ENCODE measurements at places on chromosomes 2 and 18.

DNA sequence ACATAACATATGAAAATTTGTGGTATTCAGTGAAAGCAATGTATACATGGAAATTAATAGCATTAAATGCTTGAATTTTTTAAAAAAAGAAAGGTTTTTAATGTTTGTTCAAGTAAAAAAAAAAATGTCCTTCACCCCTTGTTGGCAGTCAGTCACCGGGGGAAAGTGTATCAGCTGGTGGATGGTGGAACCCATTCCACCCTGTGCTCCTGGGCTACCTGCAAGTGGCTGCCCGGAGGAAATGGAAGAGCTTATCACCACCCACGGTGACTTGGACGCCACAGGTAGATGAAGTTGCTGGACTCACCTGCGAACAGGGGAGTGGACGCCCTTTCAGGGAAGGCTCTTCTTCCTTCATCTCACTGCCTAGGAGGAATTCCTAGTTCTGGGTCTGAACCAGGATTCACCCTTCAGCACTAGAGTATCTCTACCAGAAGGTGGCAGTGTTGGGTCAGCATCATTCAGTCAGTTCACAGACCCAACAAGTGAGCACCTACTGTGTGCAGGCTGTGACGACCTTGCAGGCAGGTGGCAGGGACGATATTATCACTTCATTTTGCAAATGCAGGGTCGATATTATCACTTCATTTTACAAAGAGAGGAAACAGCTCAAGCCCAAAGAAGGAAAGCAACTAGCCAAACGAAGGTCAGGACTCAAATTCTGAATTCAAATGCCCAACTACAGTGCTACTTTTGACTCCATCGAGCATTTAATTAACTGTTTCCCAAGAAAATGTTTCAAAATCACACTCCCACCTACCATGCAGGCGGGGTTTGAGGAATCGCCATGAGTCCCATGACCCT lies 35.8 kb downstream of the CIB4 start:
- no peak for DNase-seq

GRCh38 chr2:214322662-214323061 lies 88.2 kb upstream of the VWC2L start:
- no peak for DNase-seq

GRCh38 chr18:55219059-55219458 lies 259.8 kb upstream of the CCDC68 start:
- no peak for DNase-seq

GRCh38 chr2:23686405-23687029 lies 240.4 kb downstream of the ATAD2B start:
- no peak for DNase-seq

DNA sequence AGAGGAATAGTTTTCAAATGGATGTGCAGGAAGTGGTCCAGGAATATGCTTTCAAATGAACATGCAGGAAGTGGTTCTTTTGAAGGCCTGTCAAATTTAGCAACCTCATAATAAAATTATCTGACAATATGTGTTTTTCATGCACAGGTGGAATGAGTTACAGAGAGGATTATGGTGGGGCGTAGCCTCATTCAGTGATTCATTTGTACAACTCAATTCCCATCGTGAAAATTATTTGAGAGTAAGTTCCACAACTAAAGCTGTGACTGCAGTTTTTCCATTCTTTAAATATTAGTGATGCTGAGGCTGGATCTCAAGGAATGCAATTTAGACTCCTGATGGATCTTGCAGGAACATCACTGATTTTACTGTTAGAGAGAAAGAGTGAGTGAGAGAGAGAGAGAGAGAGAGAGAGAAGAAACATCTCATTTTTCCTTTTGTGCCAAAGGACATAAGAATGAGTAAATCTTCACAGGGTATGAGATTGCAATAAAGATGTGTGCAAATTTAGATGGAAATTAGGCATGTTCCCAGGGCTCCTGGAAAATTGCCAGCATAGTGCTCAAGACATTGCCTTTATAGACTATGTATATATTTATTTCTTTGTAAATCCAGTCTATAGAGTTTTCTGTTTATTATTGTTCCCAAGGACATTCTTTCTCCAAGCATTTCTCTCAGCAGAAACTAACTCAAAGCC lies 394.9 kb upstream of the ZEB2 start:
- no peak for DNase-seq

DNA sequence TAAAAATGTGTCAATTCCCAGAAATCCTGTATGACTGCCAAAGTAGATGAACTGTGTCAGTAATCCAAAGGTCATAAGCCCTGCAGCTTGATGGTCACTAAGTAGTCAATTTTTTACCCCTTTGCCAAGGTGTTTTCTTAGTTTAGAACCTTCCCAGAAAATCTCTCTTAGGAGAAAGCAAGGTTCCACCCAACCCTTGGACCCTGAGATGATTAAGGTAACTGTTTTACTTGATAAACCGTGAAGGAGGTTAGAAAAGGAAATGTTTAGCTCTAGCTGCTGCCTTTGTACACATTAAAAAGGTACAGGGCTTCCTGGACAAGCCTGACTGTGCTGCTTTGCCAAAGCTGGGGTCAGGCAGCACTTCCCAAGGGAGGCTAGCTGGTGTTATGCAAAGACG lies 24.4 kb upstream of the LRP2 start:
- DNase-seq = no peak

- DNase-seq = no peak
These were observed 258.8 kb downstream of the SLC8A1 start for GRCh38 chr2:40192864-40193669.

GRCh38 chr2:135762022-135762421 lies 20.4 kb downstream of the UBXN4 start:
- DNase-seq = no peak

DNA sequence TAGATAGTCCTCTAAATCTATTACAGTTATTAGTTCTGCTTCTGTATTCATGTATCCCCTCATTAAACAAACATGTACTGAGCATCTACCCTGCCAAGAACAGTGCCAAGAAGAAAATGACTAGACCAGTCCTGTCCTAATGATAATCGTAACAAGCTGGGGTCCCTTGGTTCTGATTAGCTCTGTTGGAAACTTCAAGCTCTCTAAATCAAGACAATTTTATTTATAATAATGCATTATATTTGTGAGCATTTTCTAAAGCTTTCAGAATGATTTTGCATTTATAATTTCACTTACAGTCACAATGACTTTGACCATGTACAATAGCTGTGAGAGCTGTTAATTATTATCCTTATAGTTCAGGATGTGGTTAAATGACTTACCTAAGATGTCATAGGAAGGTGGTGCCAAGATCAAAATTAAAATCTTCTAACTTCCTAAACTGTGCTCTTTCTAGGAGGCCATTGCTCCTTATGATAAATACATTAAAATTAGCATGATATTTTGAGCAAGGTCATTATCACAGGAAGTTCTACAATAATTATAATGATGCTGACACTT lies 336.5 kb upstream of the SLC39A10 start:
- no peak for DNase-seq

- no peak for DNase-seq
These were observed 54.0 kb upstream of the CYP1B1 start for GRCh38 chr2:38129987-38130386.

DNA sequence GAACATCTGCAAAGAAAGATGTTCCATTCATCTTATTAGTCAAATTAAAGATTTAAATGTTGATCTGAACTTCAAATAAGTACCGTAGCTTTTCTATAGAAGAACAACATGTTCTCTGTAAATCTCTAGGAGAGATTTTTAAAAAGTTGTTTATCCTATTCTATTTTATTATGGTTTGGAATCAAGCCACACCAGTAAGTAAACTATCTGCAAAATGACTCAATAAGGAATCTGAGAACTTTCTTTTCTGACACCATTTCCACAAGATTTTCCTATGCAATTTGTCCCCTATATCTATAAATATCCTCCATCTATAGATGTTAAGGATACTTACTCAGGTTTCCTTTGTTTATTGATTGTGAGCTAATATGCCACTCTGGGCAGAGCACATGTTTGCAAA lies 736.6 kb downstream of the CBLN2 start:
- no peak for DNase-seq

DNA sequence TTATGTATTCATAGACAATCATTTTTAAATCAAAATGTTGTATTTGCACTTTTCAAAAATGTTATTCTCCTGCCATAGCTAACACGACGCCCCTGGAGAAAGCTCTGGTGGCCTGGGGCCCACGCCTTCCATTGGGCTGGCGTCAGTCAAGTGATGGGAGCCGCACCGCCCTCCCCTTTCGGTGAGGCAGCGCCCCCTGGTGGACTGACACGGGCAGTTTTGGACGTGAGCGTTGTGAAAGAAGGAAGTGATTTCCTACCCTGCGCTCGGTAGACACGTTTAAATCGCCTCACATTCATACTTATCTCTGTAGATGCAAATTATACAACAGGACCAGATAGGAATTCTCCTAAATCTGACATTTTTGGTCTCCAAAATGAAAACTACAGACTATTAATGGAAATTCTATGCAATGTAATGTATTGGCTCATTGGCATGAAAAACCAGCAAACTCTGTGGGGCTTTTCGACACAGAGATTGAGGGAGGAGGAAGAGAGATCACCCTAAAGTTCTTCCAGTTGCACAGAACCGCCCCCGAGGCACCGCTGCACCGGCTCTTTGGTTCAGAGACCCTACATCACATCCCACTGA lies 326.2 kb upstream of the SOX11 start:
- DNase-seq = no peak

DNA sequence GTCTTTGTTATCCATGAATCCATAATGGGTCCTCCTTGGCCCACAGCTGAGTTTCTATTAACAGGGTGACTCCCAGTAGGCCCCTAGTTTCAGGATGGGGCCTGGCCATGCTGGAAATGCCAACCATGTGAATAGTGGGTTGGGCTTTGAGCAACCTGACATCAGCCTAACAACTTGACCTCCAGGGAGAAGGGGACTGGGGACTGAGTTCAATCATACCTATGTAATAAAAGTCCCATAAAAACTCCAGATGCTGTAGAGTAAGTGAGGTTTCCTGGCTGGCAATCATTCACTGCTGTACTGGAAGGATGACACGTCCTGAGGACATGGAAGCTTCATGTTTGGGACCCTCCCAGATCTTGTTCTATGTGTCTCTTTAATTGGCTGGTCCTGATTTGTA lies 7.9 kb downstream of the REV1 start:
- DNase-seq = no peak

DNA sequence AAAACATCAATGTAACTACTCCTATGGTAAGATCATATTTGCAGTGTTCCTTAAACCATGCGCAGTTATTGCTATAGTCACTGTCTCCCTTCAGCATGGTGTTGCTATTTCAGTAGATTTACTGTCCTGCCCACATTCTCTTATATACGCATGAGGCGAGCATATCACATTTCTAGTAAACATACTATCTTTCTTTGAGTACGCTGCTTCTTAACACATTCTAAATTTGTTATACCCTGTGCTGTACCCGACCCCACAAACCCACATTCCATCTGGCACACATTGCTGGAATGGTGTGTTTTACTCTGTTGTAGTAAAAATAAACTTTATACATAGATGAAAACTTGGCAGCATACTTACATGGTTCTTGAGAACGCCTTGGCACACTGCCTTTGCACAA lies 163.3 kb downstream of the QPCT start:
- DNase-seq = no peak

DNA sequence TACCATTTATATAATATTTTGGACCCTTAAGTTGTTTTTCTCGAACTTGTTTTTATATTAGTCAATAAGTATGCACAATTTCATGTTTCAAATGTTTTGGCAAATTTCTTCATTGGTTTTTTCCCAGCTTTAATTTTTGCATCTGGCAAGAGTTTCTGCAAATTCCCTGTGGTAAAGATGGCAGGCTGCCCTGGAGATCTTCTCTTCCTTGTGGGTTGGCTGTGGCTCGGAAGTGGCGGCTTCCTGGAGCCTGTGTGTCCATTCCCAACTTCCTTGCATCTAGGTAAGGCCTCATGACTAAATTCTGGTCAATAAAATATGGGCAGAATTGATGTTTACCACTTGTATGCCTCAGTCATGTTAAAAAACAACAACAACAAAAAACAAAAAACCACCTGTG lies 818.6 kb downstream of the EPHA4 start:
- DNase-seq = no peak

DNA sequence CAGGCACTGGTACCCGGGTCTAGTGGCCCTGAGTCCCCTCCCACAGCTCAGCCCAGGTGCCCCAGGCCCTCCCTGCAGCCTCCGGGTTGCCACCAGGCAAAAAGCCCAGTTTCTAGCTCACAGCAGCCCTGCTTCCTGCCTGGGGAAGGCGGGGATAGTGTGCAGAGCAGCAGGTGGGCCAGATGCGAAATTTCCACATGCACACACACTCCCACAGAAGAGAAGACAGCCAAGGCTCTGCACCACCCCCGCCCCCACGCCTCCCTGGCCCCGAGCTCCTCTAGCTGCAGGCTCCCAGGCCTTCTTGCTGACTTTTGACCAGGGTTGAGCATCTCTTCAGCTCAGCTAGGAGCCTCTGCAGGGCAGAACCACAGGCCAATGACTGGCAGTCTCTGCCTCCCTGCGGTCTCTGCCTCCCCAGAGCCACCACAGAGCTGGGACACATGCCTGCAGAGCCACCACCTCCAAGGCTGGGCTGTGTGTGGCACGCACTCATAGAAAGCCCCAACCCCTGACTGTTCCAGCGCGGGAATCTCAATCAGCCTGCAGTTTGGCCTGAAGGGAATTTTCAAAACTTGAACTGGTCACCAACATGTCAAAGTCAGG lies 7.2 kb downstream of the SLC66A2 start:
- DNase-seq = no peak

GRCh38 chr2:167862782-167863181 lies 384.6 kb downstream of the STK39 start:
- DNase-seq = no peak

GRCh38 chr2:179953359-179953758 lies 53.7 kb downstream of the CWC22 start:
- DNase-seq = no peak

DNA sequence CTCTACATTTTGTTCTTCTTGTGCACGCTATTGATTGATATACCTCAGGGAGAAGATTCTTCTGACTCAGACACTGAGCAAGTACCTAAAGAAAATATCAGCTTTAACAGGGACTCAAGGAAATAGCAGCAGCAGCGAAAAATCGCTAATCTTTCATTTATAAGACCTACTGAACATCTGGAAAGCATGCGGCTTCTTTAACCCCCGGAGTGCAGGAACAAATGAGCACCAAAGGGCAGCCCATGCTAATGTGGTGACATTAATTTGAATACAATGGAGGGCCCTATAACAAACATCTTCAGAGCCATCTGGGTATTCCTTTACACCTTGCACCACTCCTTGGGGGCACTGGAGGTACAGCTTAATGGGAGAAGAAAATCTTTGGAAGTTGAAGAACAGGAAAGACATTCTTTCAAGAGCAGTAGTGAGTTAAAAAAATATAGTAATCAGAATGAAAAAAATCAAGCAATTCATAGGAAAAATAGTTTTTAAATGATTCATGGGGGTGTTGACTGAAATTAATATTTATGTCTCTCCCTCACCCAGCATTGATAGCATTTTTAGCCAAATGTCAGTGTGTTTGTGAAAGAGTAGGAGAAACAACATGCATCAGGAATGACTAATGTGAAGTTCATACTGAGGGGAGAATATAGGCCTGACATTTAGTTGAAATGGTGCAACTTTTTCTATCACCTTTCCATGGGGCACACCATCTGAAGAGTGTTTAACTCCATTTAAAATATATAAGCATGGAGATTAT lies 281.7 kb downstream of the HRH4 start:
- DNase-seq = no peak

GRCh38 chr2:86621280-86621943 lies 2.3 kb downstream of the RNF103 start:
- no peak for DNase-seq

GRCh38 chr18:45653090-45653489 lies 37.8 kb downstream of the SLC14A2 start:
- DNase-seq = no peak

- no peak for DNase-seq
These were observed 5.1 kb downstream of the ADRA2B start for GRCh38 chr2:96111257-96111640.

Data from effector memory CD4-positive, alpha-beta T cell (primary cell).